NCI-H1930 (cell line): ENCODE measurements at places on chromosomes 3 and 15.

GRCh38 chr3:24138876-24139256 lies 193.8 kb downstream of the NR1D2 start:
- no peak for DNase-seq

GRCh38 chr3:113194823-113195401 lies 16.4 kb upstream of the BOC start:
- no peak for DNase-seq

DNA sequence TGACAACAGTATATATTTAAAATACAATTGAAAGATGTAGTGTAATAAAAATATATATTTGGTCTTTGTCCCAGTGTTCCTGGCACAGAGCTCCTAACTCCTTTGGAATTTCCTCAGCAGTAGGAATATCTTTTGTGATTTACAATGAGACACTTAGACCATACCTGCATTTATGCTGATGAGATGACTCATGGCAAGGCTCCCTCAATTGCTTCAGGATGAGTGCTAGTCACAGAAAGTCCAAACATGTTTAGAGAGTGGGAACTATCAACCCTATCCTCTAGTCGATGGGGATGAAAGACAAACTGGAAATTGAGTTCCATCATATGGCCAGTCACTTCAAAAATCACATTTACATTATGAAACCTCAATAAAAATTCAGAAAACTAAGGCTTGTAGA lies 588.3 kb upstream of the LMCD1 start:
- DNase-seq: no peak

GRCh38 chr15:67116742-67117141 lies 51.3 kb downstream of the SMAD3 start:
- no peak for DNase-seq
